ENCODE measurements at places on chromosomes 16 and 17.

DNA sequence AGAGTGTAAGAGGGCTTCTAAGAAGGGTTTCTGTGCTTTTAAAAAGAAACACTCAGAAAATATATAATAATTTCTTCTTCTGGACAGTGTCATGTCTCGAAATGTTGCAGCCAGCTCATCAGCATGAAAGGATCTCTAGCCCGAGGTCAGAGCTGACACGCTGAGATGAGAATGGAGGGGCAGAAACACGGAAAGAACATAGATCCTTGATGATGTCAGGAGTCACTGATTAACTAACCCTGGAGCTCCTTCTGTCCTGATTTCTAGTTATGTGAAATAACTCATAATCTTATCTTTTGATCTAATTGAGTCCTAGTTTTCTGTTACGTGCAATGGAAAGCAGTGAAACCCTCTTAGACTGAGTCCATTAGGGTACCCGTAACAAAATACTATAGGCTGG, 10.3 kb upstream of the TOX3 start:
- no peak for DNase-seq

DNA sequence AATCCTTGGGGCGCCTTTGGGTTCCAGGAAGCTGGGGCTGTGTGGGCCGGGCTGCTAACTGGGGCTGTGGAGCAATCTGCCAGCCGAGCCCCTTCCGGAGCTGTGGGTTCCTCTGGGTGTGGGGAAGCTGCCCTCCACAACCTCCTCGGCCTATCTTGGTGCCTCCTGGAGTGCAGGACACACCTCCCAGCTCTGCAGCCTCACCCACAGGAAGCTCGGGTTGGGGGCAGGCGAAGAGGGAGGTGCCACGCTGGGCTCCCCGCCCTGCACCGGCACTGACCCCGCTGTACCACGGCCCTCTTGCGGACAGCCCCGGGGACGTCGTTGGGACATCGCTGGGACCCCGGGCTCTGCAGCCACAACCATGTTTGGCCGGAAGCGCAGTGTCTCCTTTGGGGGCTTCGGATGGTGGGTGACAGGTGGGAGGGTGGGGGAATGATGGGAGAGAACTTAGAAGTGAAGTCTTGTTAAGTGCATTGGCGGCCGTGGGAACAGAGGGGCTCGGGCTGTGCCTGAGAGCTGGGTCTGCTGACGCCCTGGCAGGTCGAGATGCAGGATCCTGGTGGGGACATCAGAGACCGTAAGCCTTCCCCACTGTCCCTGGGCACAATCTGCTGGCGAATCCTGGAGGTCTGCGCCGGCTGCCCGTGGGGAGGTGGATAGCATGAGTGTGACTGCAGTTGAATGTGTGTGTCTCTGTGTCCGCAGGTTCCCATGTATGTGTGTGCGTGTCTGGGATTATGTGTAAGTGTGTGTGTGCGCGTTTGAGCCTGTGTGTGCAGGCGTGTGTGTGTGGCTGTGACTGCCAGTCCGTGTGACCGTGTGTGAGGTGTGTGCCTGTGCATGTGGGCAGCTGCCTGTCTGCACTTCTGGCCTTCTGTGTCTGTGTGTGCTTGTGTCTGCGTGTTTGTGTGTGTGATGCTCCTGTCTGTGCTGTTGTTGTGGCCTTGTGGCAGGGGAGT, at the start of gene RAP1GAP2:
Gene RAP1GAP2 (plus strand): TSS at position 275 of the 962 bp plus-strand sequence. CDS start 90 bp downstream, at position 365.
- peak; percentile 52 for DNase-seq

GRCh38 chr16:67384778-67385510, 8.4 kb downstream of the TPPP3 start:
- DNase-seq = no peak

GRCh38 chr16:89242795-89243200, 25.3 kb downstream of the ZNF778 start:
- no peak for DNase-seq

- no peak for DNase-seq
These were observed 3.8 kb downstream of the CIITA start for GRCh38 chr16:10880594-10881452.

DNA sequence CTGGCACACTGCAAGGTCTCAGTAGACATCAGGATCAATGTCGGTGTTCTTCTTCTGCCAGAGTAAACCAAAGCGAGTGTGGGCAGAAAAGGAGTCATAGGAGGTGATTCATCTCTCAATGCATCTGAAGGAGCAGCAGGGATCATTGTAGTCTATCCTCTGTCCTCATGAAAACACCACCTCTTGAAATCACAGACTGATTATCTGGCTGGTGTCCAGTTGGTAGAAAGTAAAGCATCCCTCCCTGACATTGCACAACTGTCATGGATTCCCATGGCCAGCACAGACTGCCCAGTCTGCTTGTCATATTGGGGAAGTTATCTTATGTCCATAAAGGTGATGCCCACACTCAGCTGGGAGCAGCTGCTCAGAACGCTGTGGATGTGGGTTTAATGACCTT, 74.1 kb downstream of the ABCC12 start:
- no peak for DNase-seq

DNA sequence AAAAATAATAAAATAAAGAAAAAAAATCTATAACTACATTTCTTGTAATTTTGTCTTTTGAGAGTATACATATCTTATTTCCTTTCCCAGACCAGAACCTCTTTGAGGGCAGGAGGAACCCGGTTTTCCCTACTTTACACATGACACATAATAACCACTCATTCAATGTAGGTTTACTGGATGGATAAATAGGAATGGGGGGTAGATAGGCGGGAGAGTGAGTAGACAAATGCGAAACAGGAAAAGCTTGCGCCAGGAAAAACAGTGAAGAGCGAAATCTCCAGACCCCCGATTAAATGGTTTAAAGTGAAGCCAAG, 515 bp upstream of the GOSR2 start:
- DNase-seq = no peak

DNA sequence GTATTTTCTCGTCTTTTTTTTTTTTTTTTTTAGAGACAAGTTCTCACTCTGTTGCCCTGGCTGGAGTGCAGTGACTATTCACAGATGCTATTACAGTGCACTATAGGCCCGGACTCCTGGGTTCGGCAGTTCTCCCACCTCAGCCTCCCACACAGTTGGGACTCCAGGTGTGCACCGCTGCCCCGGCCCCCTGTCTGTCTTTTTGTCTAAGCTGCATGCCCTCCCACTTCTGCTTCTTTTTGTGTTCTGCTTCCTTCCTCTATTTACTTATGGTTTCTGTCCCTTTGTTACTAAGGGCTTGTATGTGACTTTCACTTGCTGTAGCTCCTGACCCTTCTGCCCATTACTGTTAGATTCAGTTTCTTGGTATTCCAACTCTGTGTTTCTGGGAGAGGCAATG, 20.5 kb downstream of the SLC7A6 start:
- DNase-seq = no peak

- no peak for DNase-seq
These were observed 122.9 kb downstream of the ABCA8 start for GRCh38 chr17:68832109-68832802.

All from T follicular helper cell (primary cell).